ENCODE measurements at places on chromosomes 3 and 15. TPM values are rescaled to one million over a fixed set of nuclear protein-coding genes. Genes with fewer than 3 reads are reported as not detected.

GRCh38 chr15:34861214-34861613, 65.9 kb upstream of the ACTC1 start:
- no peak for DNase-seq

DNA sequence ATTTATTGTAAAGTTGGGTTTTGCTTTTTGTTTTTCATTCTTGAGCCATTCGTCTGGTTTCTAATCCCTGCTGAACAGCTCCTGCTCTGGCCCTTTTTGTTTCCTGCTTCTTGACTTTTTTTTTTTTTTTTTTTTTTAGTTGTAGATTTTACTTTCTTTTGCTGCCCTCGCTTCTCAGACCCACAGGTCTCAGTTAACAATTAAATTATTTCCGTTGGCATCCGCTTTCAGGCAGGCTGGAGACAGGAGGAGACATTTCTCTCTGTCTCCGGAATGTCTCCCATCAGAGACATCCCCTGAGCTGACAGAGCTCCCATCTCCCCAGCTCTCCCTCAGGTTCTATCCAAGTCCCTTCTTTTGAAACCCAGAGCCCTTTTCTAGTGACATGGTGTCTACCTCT, 68.6 kb downstream of the SLC6A6 start:
- DNase-seq: no peak

- no peak for DNase-seq
Measured at GRCh38 chr3:16336825-16337224, 71.8 kb downstream of the OXNAD1 start.

DNA sequence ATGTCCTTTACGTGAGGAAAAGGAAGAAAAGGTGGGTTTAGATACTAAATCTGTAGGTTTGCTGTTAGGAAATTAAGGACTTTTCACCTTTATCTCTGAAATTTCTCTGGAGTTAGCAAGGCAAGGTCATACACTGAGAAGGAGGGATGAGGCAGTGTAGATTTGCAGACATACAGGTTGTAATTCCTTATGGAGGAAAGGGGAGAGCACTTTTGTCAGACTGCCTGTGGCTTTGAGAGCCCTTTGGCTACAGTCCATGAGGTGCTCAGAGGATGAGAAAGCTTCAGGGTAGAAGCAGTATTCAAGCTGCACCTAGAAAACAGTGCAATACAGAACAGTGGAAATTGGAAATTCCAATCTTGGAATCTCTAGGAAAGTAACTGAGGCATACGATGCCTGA, 8.3 kb downstream of the RPL14 start:
- DNase-seq: no peak

DNA sequence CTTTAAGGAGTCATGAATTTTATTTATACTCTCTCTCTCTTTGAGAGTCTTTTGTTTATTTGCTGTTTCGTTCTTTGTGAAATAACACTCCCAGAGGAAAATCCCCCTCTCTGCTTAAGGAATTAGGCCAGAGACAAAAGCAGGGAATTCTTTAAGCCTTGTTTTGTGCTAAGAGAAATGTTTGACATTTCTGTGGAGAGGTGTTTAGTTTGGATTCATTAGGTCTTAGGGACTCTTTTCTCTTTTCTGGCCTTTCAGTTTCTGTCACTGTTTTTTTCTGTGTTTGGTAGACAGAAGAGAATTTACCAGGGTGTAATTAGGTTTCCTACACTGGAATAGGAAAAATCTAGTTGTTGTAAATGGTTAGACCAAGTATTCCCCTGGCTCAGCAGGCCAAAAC, 241.8 kb upstream of the NR2F2 start:
- DNase-seq: peak; percentile 37

LRRC2 gene
- 2.9 TPM for polyA plus RNA-seq

- no peak for DNase-seq
Measured at GRCh38 chr3:25073423-25073822, 354.6 kb upstream of the RARB start.

CHRNA3 gene
- polyA plus RNA-seq: not detected

GRCh38 chr3:150729682-150730360, 26.1 kb upstream of the ERICH6 start:
- no peak for DNase-seq

DNA sequence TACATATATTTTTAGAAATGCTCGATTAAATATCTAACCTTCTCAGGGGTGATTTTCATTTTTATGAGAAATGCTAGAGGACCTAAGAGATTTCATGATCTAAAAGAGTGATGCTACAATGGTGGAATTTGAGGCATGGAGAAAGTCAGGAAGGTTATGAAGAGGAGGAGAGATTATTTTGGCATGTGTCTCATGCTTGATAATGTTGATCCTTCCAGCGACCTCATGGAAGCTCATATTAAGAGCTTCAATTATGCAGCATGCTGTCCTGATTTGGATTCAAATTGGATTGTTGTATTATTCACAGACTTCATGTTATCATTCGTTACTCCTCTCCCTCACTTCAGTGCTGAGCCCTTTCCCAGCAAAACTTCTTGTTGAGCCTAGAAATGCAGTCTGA, 112.5 kb downstream of the RAP2B start:
- no peak for DNase-seq

DNA sequence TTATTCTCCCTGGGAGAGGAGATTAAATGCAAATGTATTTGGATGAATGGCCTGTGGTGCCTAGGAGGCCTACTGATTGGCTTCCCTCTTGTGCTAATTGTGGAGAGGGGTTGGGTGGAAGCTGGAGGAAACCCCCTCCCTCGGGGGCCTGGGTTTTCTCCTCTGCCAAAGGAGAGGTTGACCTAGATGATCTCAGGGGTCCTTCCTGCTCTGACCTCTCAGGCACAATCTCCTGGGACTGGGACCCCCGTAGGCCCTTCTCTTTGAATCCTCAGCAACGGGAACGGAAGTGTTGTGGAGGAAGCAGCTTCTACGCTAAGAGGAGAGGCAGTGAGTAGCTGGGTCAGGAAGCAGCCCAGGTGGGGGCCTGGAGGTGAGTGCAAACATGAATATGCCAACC, 40.5 kb upstream of the MAGEF1 start:
- DNase-seq: no peak

DNA sequence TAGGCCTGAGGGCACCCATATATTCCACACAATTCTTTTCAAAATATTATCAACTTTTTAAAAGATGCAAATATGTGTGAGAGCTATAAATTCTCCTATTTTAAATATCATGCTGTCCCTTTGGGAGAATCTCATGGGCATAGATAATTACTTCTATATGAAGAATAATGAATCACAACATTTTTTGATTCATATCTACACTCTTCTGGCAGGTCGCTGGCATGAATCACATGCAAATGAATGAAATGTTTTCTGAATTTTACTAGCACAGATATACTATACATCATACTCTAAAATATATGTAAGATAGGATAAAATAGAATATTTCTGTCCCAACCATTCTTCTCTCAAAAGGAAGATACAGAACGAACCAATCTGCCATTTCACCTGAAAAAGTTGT, 277.7 kb upstream of the KCNH8 start:
- no peak for DNase-seq

- DNase-seq: no peak
Measured at GRCh38 chr15:34116620-34117019, 14.7 kb downstream of the PGBD4 start.

TIMP4 gene
- polyA plus RNA-seq: 0.40 TPM

DNA sequence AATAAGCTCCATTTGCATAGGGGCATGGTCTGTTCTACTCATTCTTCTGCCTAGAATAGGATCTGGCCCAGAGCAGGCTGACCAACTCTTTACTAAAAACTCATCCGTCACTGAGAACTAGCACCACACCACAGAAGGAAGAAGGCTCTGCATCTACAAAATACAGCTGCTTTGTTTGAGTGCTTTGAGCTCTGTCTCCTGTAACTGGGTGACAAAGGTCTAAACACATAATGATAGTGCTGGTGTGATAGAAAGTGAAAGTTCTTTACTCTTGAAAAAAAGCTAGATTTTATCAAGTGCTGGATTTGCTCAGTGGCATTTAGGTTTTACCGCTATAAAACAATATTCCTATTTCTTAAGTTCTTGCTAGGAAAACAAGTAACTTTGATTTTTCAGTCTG, 140.7 kb downstream of the FHIT start:
- DNase-seq: no peak

THRB gene
- polyA plus RNA-seq: not detected

DNA sequence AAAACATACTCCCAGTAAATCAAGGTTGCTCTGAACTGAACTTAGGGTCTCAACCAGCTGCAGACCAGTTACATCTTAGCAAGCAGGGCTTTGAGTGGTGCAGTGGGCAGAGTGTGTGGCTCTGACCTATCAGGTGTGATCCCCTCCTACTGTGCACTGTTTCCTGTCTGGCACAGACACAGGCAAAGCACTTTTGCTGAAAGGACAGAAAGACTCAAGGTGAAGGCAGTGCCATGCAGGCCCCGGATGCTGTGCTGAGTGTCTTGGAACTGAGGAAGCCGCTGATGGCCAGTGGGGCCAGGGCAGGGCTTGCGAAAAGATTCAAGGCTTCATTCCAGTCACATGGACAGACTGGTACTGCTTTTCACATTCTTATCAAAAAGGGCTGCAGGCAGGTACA, 85.2 kb downstream of the CACNA1D start:
- no peak for DNase-seq

GRCh38 chr3:119456469-119456868, 6.9 kb downstream of the TMEM39A start:
- DNase-seq: no peak

GRCh38 chr3:177294221-177294620, 96.9 kb upstream of the TBL1XR1 start:
- peak; percentile 69 for DNase-seq

DNA sequence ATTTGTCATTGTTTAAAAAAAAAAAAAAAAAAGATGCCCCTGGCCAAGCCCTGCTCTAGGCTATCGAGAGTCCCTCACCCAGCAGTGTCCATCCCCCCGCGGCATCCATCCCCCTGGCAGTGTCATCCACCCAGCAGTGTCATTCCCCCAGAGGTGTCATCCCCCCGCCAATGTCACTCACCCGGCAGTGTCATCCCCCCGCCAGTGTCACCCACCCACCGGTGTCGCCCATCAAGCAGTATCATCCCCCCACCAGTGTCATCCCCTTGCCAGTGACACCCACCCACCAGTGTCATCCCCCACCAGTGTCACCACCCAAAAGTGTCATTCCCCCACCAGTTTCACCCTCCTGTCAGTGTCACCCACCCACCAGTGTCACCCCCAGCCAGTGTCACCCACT, 99.3 kb upstream of the PRR20G start:
- DNase-seq: no peak

SNTN gene
- polyA plus RNA-seq: not detected

GRCh38 chr3:139006051-139006716, at the start of gene PRR23A:
PRR23A (minus strand) TSS chr3:139006268; CDS start chr3:139006268, 0 bp downstream.
- no peak for DNase-seq

GOLGA6L4 gene
- polyA plus RNA-seq: 2.1 TPM

APH1B gene
- polyA plus RNA-seq: 5.1 TPM

DNA sequence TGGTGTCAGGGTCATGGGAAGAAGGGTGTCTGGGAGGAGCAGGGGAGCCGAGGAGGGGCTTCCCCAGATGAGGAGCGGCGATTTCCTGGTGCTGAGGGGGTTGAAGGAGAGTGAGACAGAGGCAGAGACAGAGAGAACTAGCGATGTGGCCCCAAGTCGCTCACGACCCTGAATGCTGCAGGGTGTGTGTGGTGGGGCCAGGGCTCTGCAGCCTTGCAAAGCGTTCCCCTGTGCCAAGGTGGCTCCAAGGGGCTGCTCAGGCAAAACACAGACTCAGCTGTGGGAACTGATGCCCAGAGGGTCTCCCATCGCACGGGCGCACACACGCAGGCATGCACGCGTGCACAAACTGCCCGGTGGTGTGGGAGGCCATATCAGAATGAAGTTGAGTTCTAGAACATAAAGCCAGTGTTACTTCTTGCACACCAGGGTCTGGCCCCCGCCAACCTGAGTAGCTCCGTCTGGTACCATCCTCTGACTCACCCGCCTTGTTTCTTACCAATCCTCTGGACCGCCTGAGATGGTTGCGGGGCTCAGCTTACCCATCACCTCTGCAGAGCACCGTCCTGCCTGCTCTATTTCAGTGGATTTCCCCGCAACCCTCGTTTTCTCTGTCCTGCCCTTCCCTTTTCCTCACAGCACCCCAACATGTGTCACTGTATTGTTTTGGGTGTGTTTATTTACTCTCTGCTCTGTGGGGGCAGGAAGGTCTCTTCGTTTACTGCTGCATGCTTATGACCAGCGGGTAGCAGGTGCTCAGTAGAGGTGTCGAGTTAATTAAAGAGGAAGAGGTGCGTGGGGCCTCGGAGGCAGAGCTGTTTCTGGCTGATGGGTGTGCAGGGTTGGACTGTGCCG, 4.5 kb downstream of the MELTF start:
- DNase-seq: no peak

DNA sequence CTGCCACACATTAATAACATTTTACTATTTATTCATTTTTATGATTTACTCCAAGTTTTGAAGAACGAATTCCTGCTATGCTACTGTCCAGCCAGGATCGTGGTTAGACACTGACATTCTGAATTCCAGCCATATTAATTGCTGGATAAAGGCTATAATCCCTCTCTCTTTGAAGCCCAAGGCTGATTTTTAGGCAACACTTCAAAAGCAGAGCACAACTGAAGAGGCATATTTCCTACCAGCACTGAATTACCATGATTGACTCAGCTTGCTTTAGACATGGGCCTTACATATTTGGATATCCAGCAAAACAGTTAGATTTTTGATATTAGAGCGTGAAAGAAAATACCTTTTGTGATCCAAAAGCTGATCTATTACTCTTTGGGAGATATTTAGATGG, 205.0 kb downstream of the ZIC1 start:
- DNase-seq: no peak

- DNase-seq: no peak
Measured at GRCh38 chr3:62246985-62247384, 126.4 kb downstream of the FEZF2 start.

DAZL gene
- polyA plus RNA-seq: not detected

CALML4 gene
- 1.3 TPM for polyA plus RNA-seq

DNA sequence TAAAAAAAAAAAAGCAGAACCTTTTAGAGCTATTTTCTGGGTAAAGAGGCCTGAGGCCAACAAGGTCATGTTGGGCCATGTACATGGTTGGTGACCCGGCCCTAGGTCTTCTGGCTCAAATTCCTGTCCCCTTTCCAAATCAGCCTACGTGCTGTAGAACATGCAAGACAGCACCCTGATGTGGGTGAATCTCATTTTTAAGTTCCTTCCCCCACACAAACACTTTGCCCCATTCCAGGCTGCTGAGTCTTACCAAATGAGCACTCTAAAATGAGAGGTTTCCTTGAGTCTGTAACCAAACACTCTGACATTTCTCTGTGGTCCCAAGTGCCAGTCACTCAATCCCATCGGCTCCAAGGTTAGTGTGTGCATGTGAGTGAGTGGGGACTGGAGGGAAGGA, 9.4 kb downstream of the BCL6 start:
- DNase-seq: no peak

MAP1A gene
- 28.7 TPM for polyA plus RNA-seq

DNA sequence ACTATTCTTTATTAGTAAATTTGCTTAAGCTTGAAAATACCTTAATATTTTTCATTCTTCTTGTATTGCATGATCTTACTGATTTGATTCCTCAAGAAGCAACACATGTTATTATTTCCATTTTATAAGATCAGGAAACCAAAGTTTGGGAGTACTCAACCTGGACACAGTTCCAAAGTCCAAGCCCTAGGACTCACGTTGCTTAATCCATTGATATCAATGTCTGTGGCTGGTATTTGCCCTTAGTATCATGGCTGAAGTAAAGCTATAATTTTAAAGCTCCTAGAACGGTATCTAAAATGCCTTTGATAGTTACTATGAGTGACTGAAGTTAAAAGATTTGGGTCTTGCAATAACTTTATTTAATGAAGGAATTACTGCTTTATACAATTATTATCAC, 1045.3 kb downstream of the TUSC7 start:
- DNase-seq: no peak

Measured in IMR-90 (cell line).